ENCODE measurements at places on chromosomes 7 and 10.

- no peak for DNase-seq
Measured at GRCh38 chr7:2307690-2308107, 6.5 kb downstream of the SNX8 start.

GRCh38 chr7:30973791-30974604, 10.2 kb downstream of the GHRHR start:
- no peak for DNase-seq

DNA sequence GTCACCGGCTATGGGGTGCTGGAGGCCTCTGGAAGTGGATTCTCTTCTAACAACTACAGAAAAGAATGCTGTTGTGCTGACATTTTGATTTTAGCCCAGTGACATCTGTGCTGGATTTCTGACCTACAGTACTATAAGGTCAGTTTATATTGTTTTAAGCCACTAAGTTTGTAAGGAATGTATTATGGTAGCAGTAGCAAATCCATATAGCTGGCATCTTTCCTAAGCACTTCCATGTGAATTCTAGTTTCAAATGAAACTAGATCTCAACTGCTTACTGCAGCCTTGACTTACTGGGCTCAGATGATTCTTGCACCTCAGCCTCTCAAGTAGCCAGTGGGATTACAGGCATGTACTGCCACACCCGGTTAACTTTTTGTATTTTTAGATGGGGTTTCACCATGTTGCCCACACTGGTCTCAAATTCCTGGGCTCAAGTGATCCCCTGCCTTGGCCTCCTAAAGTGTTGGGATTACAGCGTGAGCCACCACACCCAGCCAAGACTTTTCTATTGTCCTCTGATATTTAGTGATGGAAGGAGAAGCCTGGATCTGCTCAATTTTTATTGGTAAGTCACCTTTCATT, 414.0 kb downstream of the PHTF2 start:
- DNase-seq: no peak

DNA sequence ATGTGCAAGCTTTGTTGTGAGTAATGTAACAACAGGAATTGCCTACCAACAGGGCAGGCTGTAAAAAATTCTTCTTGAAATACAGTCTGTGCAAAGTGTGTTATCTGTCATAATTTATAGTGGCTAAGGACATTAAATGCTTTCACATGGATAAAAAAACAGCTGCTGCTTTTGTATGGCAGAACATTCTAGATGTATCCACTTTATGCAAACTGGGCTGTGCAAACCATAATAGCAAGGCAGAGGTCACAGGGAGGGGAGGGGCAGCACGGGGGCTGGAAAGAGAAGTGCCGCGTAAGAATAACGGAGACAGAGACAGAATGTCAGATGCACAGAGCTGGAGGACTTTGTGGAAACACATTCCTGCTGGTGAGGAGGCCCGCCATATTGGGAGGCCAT, 86.1 kb downstream of the VOPP1 start:
- DNase-seq: no peak

DNA sequence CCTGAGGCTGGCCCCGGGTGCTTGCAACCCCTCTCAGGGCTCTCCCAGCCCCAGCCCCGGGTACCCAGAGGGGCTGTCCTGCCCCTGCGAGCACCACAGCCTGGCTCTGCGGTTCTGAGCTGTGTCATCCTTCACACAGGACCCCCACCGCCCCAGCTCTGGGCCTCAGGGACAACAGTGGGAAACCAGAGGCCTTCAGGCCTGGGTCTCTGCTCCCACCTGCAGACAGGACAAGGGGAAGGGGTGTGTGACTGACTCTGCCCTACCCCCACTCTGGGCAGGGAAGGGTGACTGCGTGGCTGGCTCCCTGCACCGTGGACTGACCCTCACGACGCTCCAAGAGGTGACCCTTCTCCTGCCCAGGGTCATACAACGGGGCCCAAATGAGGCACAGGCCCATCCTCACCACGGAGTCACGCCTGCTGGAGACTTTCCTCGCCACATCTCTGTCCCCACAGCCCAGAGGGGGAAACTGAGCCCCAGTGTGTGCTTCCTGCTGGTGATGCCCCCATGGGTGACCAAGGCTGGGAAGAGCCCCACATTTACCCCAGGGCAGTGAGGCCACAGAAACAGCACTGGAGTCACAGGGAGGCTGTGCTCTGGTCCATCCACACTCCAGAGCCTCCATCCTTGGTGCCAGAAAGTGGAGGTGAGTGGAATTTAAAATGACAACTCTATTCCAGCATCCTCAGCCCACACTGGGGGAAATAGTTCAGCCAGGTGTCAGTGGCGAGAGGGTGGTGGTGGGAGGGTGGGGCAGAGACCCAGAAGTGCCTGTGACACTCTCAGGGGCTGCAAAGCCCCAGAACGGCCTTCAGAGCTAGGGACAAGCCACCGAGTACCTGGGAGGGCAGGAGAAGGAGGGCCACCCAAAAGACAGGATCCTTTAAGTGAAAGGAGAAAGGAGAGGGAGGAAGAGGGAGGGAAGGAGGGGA, 13.6 kb downstream of the CAMK2B start:
- no peak for DNase-seq

- DNase-seq: no peak
Measured at GRCh38 chr10:21754410-21755011, 220.5 kb downstream of the MLLT10 start.

- DNase-seq: no peak
Measured at GRCh38 chr7:33237036-33237435, 107.7 kb downstream of the BBS9 start.

GRCh38 chr7:157011333-157012112, 1.1 kb upstream of the MNX1 start:
- no peak for DNase-seq
